ENCODE measurements at places on chromosomes 5 and 9. TPM values are rescaled to one million over a fixed set of nuclear protein-coding genes. Genes with fewer than 3 reads are reported as not detected.

The FRMD3 gene
- polyA plus RNA-seq, result 3.0 TPM

The COL27A1 gene
- 14.7 TPM for polyA plus RNA-seq

The RPL7A gene
- polyA plus RNA-seq, result 2,329 TPM

The NUTM2G gene
- not detected for polyA plus RNA-seq

The PCDHB13 gene
- polyA plus RNA-seq, result 0.64 TPM

The LTC4S gene
- polyA plus RNA-seq, result 6.3 TPM

The GAS1 gene
- polyA plus RNA-seq, result 0.06 TPM

The SUSD1 gene
- 33.1 TPM for polyA plus RNA-seq

The SPTLC1 gene
- 35.9 TPM for polyA plus RNA-seq

The PCDHAC1 gene
- polyA plus RNA-seq, result not detected

The SPINK6 gene
- polyA plus RNA-seq, result not detected

The LCNL1 gene
- polyA plus RNA-seq, result not detected

The KIF4B gene
- polyA plus RNA-seq, result not detected

The CKMT2 gene
- polyA plus RNA-seq, result not detected

The RORB gene
- not detected for polyA plus RNA-seq

The BTNL3 gene
- not detected for polyA plus RNA-seq

The MYO10 gene
- polyA plus RNA-seq, result 36.0 TPM

The EPB41L4A gene
- polyA plus RNA-seq, result 4.2 TPM

The ARHGAP26 gene
- polyA plus RNA-seq, result 2.1 TPM

All from endothelial cell of umbilical vein (primary cell).